GM23338 (cell line): ENCODE measurements at places on chromosomes 12 and 14.

DNA sequence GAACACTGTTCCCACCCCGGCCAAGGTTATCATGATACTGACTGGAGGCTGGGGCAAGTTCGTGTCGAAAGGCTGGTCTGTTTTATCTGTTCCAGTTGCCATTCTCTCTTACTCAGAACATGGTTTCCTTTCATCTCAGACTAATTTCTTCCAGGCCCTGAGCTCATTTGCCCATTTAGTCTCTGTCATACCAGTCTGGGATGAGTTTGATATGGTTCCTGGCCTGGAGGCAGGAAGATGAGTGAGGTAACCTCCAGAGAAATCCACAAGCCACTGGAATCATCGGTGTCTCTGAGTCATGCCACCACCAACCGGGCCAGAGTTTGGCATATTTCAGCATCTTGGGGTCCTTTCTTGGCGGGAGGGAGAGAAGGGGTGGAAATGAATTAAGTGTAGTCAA, 114.7 kb downstream of the NTF3 start:
- DNase-seq: no peak

DNA sequence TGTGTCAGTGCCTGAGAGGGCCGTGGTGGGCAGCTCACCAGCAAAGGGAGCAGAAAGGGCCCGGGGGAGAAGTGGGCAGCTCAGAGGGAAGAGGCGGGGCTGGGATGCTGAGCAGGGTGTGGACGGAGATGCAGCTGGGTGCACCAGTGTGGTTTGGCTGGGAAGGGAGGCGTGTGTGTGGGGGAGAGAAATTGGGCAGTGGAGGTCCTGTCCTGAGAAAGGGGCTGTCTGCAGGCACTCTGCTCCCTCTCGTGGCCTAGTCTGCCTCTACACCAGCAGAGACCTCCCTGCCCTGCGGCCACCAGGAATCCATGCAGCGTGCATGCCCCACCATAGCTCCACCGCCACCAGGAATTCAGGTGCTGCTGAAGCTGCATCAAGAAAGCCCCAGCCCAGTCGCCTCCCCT, 6.4 kb downstream of the TMEM121 start:
- peak; percentile 8 for DNase-seq

- no peak for DNase-seq
Measured at GRCh38 chr14:94936901-94937685, 167.2 kb upstream of the GSC start.

- DNase-seq: no peak
Measured at GRCh38 chr12:20024194-20024593, 344.1 kb upstream of the PDE3A start.

DNA sequence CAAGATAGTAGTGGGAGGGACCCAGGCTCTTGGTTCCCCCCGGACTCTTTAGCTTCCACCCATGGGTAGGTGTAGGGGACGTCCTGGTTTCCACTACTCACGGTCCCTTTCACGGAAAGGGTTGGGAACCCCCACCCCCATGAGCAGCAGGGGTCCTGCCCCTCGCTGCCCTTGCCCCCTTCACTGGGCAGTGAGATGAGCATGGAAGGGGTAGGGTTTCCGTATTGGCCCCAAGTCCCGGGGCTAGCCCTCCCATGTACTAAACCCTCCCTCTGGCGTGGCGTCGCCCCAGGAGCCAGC, 12.7 kb downstream of the AGAP2 start:
- no peak for DNase-seq

- DNase-seq: peak; percentile 14
Measured at GRCh38 chr14:81562818-81563217, 29.2 kb upstream of the SEL1L start.

DNA sequence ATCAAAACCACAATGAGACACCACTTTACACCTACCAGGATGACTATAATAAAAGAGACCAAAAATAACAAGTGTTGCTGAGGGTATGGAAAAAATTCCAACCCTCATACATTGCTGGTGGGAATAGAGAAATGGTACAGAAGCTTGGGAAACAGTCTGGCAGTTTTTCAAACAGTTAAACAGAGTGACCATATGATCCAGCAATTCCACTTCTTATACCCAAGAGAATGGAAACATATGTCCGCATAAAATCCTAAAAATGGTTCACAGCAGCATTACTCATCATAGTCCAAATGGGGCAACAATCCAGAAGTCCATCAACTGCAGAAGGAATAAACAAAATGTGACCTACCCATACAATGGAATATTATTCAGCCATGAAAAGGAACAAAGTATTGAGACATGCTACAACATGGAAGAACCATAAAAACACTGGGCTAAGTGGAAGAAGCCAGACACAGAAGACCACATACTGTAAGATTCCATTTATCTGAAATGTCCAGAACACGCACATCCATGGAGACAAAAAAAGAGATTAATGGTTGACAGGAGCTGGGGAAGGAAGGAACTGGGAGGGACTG, 44.5 kb downstream of the CHGA start:
- no peak for DNase-seq

DNA sequence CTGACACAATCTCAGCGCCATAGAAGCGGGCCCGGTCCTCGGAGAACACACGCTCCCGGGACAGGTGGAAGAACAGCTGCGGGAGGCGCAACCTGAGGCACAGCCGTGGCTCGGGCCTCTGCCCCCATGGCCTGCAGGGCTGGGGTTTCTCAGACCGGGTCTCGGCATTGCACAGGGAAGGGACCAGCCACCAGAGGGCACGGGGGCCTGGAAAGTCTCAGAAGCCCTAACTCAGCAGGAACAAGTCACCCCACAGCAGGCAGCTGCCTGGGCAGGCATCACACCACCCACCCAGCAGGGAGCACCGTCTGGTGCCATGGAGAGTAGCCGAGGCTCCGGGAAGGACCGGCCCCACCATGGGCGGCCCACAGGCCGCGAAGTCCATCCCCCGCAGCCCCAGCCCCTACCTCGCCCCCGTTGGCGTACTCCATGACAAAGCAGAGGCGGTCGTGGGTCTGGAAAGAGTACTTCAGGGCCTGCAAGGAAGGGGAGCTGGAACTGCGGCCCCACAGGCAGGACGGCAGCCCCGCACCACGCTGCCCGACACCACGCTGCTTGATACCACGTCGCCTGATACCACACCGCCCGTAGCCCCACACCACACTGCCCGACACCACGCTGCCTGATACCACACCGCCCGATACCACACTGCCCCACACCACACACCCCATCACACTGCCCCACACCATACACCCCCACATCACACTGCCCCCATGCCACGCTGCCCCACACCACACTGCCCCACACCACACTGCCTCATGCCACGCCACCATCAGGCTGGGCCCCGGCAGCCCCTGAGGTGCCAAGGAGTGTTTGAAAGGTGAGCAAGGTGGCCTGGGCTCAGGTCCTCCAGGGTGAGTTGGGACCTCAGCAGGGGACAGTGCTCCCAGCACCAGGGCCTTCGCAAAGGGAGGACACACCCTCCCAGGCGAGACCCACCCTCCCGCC, 20.8 kb downstream of the SIVA1 start:
- peak; percentile 40 for DNase-seq

- DNase-seq: peak; percentile 78
Measured at GRCh38 chr12:55072083-55072482, 52.3 kb downstream of the NEUROD4 start.

DNA sequence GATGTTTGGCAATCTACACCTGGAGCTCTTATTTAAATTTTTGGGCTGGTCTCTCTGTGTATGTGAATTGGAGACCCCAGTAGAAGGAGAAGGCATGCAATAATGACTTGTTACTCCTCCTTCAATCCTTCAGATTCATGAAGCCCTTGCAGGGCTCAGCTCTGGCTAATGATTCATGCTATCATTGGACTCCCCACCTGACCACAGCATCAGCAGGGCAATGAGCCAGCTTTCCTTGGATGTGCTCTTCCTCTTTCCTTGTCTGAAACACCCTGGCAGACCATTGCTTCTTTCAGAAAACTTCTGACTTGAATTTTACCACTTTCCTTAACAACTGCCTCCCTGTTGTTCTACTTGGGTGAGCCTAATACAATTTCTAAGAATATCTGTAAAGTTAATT, 1019.2 kb downstream of the AACS start:
- no peak for DNase-seq

DNA sequence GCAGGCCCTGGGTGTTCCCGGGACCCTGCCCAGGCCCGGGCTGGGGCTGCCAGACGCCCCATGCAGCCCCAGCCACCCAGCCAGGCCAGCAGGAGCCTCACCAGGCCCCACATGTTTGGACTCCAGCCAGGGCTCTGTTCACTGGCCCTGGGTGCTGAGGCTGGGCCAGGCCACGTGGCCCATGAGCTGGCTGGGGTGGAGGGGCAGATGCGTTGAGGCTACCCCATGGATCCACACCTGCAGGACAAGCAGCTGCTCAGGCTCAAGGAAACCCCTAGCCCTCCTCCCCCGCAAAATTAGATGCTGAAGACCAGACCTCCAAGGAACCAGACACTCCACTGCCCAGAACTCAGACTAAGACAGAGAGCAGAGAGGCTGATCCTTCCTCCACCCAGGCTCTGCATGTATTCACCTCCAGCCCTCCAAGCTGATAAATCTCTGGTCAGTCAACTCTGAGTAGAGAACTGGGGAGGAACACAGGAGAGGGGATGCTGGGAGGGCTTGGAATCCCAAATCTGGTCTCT, 1.6 kb downstream of the CDH24 start:
- DNase-seq: no peak

GRCh38 chr14:98960617-98961013, 311.4 kb downstream of the BCL11B start:
- DNase-seq: no peak

- no peak for DNase-seq
Measured at GRCh38 chr12:19764408-19764807, 325.1 kb downstream of the AEBP2 start.

GRCh38 chr14:90061685-90062126, at the start of gene KCNK13:
TSS of gene KCNK13 (plus strand) at chr14:90061994. CDS start at chr14:90062206, 212 bp downstream.
- peak; percentile 72 for DNase-seq

- DNase-seq: no peak
Measured at GRCh38 chr14:82725213-82725612, 1191.6 kb upstream of the SEL1L start.

- DNase-seq: no peak
Measured at GRCh38 chr14:100907240-100907639, 3.7 kb upstream of the RTL1 start.

DNA sequence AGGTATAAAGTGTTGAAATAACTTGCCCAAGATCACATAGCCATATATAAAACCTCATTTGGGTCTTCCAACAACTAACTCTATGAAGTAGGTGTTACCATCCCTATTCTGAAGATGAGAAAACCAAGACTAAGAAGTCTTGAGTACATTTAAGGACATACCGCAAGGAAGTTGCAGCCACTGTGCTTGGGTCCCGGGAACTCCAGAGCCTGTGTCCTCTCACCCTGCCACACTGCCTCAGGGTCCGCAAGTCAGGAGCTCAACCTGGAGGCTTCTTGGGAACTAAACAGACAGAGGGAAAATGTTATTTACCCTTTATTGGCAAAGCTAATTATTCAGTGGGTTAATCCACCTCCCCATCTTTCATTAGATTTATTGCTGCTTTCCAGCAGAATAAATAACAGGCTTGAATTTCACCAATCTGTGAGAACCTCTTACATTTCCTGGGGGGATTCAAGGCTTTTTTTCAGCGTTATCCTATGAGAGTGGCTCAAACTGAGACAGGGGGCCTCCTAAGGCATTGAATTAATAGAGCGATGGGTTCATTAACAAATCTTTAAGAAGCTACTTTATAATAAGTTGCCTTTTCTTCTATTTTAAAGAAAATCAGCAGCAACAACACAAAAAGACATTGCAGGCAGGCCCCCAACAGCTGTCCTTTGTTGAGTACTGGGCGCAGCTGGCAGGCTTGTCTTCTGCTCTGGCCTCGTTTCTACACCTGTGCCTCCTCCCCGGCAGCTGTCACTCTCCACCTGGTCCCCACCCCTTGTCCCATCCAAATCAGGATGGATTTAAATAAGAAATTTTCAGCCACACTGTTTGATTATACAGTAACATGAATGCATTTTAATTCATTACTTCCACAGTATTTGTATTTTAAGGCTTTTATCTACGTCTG, 25.3 kb downstream of the PHLDA1 start:
- no peak for DNase-seq

DNA sequence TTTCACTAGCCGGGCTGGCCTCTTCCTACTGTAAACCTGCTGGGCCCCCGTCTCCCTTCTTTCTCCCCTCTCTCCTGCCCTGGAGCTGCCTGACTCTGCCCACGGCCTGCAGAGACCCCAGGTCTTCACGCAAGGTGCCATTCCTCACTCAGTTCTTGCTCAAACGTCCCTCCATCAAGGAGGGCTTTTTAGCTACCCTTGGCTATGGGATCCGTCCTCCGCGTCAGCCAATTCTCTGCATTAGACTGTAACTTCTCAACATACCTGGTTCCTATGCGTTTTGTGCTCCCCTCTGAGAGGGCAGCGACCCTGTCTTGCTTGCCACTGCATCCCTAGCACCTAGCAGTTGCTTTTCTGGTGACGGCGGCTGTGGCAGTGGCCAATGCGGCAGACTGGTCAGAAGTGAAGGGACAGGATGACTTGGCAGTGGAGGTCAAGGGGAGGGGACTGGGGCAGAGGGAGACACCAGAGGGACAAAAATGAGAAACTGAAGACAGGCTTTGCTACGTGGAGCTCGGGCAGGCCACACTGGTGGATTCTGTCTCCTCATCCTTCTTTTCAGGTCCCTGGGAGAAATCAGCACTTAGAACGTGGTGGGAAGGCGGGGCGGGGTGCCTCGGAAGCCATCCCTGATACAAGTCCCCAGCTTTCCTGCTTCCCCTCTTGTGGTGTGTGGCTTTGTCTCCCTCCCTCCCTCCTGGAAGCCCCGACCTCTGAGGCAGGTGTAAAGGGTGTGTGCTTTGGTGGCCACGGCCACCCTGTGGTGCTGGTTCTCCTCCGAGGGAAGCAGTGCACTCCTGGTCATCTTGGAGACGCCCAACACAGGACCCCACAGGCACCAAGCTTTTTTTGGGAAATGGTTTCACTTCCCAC, 1.8 kb downstream of the B3GNT4 start:
- DNase-seq: no peak

- peak; percentile 57 for DNase-seq
Measured at GRCh38 chr14:69712599-69713088, 54.3 kb upstream of the SRSF5 start.

DNA sequence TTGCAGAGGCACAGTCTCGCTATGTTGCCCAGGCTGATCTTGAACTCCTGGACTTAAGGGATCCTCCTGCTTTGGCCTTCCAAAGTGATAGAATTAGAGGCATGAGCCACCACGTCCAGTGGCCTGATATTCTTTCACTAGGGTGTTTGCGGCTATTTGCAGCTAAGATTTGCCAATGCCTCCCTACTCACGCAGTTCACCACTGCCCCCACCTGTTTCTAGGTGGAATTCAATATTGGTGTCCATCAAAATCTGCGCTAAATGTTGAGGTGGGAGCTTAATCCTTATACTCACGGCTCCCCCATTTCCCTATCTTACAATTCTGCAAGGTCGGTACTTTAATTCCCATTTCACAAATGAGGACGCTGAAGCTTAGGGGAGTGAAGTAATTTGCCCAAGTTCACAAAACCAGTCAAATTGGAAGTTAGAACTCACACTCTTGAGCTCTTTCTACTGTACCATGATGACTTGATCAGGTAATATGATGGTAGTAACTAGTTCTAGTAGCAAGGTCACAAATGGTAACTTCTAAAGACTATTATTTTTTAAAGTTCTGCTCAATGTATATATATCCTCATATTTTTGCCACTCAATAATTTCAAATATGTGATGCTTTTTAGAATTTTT, 22.1 kb upstream of the LRRC9 start:
- peak; percentile 76 for DNase-seq
